ENCODE measurements at places on chromosomes 12 and 14.

DNA sequence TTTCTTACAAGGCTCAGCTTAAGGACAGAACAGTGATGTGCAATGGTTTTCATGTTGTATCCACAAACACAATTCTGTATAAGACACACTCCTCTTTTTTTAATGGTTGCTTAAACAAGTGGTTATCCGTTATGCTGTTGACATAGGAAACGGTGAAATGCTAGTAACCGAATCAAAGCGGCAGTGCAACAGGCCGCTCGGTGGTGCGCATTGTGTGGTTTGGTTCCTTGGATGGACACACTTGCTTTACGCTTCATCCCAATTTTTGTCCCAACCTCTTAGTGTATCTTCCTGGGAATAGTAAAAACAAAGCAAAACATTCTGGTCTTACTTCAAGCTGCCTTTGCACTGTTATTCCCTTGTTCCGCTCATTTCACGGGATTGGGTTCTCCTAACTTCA, 650 bp upstream of the PTGER2 start:
- DNase-seq = no peak

DNA sequence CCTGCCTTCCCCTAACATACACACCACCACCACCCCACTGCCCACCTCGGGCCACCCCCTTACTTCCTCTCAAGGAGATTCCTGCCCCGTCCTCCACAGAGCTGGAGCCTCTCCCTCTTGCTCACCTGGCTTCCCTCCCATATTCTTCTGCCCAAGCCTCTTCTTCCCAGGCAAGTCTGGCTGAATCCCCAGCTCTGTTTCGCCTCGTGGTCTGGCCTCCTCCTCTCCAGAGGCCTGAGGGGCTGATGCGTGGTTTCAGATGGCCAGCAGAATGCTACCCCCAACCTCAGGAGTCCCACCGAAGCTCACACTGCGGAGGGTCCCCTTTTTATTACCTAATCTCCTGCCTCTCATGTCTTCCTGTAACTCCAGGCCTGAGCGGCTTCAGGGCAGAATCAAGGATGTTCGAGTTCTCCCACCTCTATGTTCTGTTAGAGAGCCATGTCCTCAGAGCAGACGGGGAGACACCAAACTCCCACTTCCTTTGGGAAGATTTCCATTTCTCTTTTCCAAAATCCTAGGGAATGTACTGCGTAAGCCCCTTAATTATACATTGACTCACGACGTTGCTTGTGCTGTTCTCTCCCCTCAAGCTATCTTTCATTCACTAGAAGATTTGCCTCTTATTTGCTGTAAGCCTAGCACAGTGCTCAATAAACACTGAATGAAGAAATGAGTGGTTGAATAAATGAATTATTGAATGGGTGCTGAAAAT, 33.9 kb upstream of the LTBP2 start:
- no peak for DNase-seq

DNA sequence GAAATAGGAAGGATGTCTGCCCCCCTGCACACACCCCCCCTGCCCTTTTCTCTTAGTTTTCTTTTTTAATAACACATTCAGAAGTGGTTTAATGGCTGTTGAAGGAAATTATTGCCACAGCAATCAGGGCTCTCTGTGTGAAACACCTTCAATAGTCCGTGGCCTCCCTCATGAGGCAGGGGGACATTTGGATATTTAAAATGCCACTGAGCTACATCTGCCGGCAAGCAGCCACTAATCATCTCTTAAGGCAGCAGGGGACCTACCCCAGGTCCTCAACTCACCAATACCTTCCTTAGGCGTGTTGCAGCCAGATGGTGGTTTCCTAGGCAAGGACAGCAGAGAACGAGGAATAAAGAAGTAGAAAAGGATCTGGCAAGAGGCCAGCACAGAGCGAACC, 283.2 kb downstream of the TTC8 start:
- DNase-seq = no peak

- no peak for DNase-seq
Measured at GRCh38 chr12:129067491-129067890, 214.2 kb downstream of the GLT1D1 start.

GRCh38 chr12:59733200-59733599, 137.4 kb downstream of the SLC16A7 start:
- no peak for DNase-seq

DNA sequence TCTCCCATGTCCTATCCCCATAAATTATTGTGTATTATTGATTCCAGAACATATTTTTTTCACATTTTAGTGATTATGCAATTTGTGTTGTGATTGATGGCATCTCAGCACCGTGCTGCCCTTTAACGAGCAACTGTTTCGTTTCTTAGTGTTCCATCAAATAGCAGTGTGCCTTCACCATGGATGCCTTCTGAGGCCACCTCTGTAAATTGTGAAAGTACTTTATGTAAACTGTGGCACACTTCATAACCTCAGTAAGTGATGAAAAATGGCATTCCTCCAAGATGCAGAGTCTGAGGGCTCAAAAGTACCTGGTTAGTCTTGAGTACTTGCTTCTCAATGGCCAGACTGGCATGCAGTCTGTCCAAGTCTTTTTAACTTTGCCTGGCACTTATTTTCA, 8.2 kb downstream of the CHST11 start:
- DNase-seq = no peak

GRCh38 chr12:52200086-52200780, 8.4 kb upstream of the KRT80 start:
- DNase-seq = no peak

DNA sequence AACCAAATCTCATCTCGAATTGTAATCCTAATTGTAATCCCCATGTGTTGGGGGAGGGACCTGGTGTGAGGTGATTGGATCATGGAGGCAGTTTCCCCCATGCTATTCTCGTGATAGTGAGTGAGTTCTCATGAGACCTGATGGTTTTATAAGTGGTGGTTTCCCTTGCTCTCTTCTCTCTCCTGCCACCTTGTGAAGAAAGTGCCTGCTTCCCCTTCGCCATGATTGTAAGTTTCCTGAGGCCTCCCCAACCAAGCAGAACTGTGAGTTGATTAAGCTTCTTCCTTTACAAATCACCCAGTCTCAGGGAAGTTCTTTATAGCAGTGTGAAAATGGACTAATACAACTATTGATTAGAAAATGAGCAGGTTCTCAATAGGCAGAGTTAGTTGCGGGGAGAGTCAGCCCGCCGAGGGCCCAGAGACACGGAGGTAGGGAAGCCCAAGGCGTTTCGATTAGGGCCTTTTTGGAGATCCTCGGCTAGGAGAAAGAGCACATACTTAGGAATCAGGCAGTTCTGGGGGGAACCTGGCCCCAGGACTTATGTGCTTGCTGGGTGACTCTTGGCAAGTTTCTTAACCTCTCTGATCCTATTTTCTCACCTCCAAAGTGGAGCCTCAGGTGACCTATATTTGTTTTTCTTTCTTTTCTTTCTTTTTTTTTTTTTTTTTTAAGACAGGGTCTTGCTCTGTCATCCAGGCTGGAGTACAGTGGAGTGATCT, 65.7 kb downstream of the MVK start:
- DNase-seq = no peak

- DNase-seq = no peak
Measured at GRCh38 chr14:100402631-100403030, 79.5 kb downstream of the SLC25A47 start.

Data from right renal pelvis (tissue), 4 donors.